ENCODE measurements at places on chromosomes 3 and 15.

GRCh38 chr15:69081310-69082004, 67.0 kb downstream of the NOX5 start:
- H3K27me3 ChIP-seq = peaks cover 7% of the 10 kb centered on the region
- no peaks in the 10 kb centered on the region for H3K36me3 ChIP-seq
- H3K4me3 ChIP-seq = no peak overlapping the region
- no peak for DNase-seq
- H3K27ac ChIP-seq = no peak overlapping the region
- H3K4me1 ChIP-seq = peaks cover 9% of the 10 kb centered on the region

GRCh38 chr3:108134555-108134880, 43.7 kb upstream of the CD47 start:
- no peak for DNase-seq
- H3K36me3 ChIP-seq = no peaks in the 10 kb centered on the region
- no peak overlapping the region for H3K27ac ChIP-seq
- H3K27me3 ChIP-seq = no peaks in the 10 kb centered on the region

DNA sequence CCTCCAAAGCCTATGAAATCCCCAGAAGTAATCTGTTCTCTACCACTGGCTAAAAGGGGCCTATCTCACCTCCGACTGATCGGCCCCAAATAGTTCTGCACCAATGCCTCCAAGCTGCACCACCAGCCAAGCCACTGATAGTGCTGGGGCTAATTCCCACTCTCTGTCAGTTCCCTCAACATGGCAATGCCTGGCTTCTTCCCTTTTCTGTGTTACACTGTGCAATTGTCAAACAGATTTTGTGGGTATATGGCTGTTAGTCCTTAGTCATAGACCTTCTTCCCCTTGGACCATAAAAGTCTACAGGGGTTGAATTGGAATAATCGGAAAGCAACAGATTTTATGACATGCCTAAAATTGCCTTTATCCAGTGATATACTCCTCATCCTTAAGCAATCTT, 9.3 kb upstream of the UBE2E2 start:
- no peak overlapping the region for H3K27ac ChIP-seq
- H3K27me3 ChIP-seq = peaks cover 23% of the 10 kb centered on the region
- H3K4me3 ChIP-seq = no peak overlapping the region
- no peaks in the 10 kb centered on the region for H3K4me1 ChIP-seq
- no peaks in the 10 kb centered on the region for H3K36me3 ChIP-seq
- DNase-seq = no peak

DNA sequence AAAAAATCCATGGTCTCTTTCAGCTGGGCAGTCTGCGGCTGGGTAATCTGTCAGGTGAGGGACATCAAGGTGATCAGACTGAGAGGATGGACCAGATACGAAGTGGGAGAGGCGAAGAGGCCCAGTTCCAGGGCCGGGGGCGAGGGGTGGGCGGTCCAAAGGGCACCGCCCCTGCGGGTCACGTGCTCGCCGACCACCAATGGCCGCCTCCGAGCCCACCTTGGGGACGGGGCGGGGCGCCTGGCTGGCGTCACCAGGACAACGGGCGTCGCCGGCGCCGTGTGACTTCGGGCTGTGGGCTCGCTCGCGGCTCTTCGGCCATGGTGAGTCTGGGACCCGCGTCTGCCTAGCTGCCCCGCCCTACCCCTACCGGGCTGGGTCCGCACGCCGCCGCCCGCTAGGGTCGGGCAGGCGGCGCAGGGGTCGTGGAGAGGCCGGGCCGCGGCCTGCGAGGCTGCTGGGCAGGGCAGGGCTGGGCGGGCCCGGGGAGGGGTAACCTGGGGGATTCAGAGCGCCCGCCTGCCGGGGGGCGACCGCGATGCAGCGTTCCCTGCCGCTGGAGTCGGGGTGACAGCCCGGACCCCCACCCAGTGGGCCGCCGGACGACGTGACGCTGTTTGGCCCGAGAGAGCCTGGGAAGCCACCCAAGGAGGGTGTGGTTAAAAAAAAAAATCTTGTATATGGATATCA, at the start of gene FBXL2:
Gene FBXL2 (plus strand): TSS at position 250 of the 690 bp plus-strand sequence. CDS start 71 bp downstream, at position 321.
- H3K27me3 ChIP-seq = no peaks in the 10 kb centered on the region
- DNase-seq = peak; percentile 21
- peaks cover 6% of the 10 kb centered on the region for H3K4me1 ChIP-seq

- peaks cover 2% of the 10 kb centered on the region for H3K36me3 ChIP-seq
- H3K4me1 ChIP-seq = no peaks in the 10 kb centered on the region
- no peak overlapping the region for H3K4me3 ChIP-seq
- no peaks in the 10 kb centered on the region for H3K27me3 ChIP-seq
Observed at GRCh38 chr15:89136818-89137772, 48.8 kb downstream of the ABHD2 start.

DNA sequence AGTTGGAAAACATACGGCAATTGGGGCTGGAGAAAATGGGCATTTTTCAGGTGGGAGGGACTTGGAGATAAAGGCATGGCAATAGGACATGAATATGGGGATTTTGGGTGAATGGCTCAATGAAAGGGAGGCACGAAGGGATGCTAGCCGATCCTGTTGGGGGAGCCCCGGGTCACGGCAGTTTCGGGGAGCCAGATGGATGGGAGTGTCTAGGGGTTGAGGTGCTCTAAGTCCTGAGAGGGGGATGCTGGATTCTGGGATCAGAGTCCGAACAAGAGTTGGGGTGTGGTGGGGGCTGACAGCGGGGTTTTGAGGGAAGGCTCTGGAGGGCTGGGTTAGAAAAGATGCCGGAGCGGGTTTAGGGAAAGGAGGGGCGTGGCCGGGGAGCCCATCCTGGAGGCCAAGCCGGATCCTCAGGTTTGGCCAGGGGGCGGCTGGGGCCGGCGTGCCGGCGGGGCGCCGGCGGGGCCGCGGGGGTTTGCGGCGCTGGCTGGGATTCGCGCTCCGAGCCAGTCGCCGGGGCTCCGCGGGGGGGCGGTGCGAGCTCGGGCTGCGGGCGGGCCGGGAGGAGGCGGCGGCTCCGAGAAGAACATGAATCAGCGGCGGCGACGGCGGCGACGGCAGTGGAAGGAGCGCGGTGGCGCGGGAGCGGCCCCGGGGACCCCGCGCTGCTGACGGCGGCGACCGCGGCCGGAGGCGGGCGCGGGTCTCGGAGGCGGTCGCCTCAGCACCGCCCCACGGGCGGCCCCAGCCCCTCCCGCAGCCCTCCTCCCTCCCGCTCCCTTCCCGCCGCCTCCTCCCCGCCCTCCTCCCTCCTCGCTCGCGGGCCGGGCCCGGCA, at the start of gene TYRO3:
Gene TYRO3 (plus strand): TSS at position 813 of the 839 bp plus-strand sequence. CDS start 46 bp downstream, outside the sequence.
- H3K4me3 ChIP-seq = peak within 1 kb of the TSS; percentile 46
- H3K36me3 ChIP-seq = no peaks in the 10 kb centered on the region
- peaks cover 11% of the 10 kb centered on the region for H3K4me1 ChIP-seq
- no peaks in the 10 kb centered on the region for H3K27me3 ChIP-seq
- DNase-seq = no peak

DNA sequence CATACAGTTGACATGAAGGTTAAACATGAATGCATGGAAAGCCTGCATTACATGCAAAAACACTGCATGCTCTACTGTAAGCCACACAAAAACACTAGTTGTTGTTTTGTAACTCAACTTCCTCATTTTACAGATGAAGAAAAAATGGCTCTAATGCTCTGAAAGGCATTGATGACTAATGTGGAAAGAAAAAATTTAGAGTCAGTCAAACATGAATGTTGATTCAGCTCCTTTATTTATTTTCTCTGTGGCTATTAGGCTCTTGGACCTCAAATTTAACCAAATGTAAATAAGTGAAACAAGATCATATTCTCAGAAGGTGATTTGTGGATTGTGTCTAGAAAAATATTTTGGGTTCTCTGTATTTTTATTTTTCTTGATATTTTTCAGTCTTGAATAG, 336.7 kb upstream of the ZNF717 start:
- DNase-seq = no peak
- H3K4me1 ChIP-seq = no peaks in the 10 kb centered on the region
- H3K4me3 ChIP-seq = no peak overlapping the region
- H3K27me3 ChIP-seq = no peaks in the 10 kb centered on the region
- no peak overlapping the region for H3K27ac ChIP-seq
- no peaks in the 10 kb centered on the region for H3K36me3 ChIP-seq

DNA sequence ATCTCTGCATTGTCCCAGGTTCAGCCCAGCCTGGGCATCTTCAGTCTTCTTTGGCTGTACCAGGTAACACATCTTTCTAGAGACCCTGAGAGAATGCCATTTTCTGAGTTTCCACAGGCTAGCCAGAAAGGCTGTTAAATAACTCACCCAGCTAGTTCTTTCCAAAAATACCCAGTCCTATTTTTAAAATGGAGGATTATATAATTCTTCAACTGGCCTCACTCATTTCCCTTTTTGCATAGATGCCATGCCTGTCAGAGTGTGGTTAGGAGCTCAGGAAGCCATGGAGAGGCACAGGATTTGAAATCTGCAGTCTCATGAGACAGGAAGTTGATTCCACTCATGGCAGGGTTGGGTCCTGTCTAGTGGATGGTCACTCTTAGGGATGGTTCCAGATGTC, 39.8 kb downstream of the CEMIP start:
- H3K27me3 ChIP-seq = no peaks in the 10 kb centered on the region
- no peaks in the 10 kb centered on the region for H3K36me3 ChIP-seq
- H3K27ac ChIP-seq = no peak overlapping the region
- no peak for DNase-seq
- no peak overlapping the region for H3K4me3 ChIP-seq

DNA sequence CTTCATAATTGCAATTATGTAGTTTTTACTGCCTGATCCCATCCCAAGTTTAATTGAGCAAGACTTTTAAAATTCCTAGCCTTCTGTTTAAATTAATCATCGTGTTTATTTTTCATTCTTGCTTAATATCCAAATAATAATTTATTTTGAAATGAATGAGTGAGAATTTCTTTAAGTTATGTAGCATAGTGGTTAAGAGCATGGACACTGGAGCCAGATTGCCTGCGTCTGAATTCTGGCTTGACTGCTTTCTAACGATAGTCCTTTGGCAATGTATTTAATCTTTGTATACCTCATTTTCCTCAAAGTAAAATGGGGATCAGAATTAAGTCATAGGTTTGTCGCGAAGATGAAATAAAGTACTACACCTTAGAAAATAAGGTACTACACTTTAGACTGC, 71.4 kb downstream of the LRRC49 start:
- DNase-seq = no peak
- H3K4me3 ChIP-seq = no peak overlapping the region
- H3K27ac ChIP-seq = no peak overlapping the region
- no peaks in the 10 kb centered on the region for H3K27me3 ChIP-seq

DNA sequence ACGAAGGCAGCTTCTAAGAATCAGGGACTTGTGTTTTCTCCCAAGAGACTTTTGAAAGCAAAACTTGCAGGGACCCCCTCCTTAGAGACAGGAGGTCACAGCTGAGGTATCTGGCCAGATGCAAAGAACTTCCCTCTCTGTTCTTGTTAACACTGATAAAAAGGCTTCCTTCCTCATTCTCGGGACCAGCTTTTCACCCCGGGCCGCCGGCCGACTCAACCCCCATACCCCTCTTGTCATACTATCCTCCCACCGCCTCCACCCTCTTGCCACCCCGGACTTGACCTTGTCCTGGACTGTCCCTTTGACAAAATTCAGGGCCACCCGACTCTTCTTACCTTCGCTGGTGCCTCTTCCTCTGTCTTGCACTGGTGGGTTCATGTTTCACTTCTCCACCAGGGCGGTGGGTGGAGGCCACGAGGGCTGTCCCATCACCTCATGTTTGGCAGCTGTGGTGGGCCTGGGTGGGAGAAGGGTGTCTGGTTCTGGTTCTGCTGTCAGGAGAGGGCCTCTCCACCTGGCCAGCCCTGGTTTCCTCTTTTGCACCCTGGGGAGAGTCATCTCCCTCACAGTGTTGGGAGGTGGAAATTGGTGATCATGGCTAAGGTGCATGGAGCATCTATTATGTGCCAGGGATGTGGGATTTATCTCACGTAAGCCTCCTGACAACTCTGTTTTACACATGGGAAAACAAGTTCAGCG, 32.5 kb downstream of the BHLHE40 start:
- no peaks in the 10 kb centered on the region for H3K27me3 ChIP-seq
- no peak overlapping the region for H3K4me3 ChIP-seq
- DNase-seq = no peak
- no peaks in the 10 kb centered on the region for H3K36me3 ChIP-seq
- H3K4me1 ChIP-seq = peaks cover 41% of the 10 kb centered on the region
